Astrocyte of the cerebellum (primary cell): ENCODE measurements at places on chromosomes 1 and 21.
A peak's percentile ranks its signal among the peaks of the same experiment; 100 is the strongest.

DNA sequence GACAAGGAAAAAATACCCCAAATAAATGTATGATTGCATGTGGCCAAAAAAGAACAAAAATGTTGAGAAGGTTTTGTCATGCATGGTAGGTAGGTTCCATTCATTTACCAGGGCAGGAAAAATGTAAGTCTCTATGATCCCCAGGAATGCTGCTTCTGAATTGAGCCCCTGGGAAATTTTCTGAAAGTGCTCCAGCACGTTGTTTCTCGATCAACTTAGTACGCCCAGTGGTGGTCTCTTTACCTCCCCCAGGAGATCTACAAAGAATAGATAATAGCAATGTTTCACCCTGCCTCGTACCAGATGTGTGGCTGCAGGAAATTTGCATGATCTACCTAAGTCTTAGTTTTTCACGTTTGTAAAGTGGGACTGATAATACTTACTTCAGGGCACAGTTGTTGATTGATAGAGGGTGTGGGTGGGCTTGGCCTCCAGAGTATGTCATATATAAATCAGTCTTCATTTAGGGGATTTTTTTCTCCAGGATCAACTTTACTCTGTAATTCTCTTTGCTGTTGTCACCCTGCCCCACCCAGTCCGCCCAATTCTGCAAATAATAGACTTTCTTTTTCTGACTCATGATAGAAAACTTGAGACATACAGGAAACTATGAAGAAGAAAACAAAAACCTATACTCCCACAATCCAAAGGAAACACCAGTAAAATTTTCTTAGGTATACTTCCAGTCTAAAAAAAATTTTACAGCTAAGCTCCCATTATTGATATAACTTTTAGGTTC is 462.0 kb upstream of the RUNX1 start:
- DNase-seq = no peak

DNA sequence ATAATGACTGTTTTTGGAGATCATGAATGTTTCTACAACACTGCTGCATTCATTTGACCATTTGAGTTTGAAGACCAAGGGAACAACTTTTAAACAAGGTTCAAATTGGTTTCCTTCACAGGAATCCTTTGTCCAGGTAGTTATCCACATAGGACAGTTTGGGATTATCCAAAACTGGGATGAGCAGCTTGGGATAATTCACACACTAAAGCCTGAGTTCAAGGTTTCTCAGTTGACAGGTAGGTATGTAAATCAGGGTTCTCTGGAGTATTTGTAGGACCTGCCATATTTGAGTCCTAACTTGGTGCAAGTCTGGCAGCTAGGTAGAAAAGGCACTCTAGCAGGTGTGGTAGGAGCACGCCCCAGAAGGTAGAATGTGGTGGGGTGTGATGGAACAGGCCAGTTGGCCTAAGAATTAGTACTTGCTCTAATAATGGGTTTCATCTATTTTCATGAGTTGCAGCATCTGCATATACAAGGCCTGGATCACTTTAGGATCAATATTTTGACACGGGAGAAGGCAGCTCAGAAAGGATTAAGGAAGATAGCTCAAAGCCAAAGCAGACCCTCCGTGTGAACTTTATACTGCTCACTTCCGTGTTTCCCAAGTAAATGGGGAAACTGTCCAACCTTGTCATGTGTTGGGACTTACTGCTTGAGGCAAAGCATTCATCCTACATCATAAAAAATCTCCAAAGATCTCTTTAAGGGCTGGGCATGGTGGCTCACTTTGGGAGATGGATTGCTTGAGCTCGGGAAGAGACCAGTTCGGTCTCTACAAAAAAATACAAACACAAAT is 14.1 kb upstream of the RAB42 start:
- no peak for DNase-seq

DNA sequence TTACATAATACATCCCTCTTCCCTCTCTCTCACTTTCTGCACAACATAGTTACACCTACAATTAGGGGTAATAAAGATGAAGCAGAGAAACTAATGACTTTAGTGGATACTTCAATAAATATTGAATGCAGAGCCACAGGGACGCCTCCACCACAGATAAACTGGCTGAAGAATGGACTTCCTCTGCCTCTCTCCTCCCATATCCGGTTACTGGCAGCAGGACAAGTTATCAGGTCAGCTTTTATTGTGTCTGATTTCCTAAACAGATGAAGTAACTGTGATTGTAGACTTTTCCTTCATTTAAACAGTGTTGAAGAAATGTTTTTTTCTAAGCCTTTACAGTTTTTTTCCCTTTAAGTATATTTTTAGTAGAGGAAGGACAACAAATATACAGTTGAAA is 281.6 kb downstream of the TPR start:
- DNase-seq = no peak

DNA sequence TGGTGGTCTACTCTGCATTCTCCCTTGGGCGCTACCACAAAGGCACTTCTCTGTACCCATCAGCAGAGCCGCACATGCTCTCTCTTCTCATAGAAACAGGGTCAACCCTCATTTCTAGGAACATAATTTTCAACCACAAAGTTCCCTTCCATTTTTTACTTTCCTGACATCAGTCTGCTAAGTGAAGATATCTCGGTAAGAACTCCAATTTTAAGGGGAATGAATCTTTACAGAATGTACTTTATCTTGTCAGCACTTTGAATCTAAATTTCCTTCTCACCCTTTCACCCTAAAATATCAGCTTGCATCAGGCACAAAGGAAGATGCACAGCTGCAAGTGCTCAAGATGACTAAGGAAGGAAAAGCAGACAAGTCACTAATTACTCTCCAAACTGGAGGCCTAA is 545.9 kb downstream of the SMYD3 start:
- DNase-seq = no peak

- DNase-seq = peak; percentile 53
These were observed 19.4 kb upstream of the KIF21B start for GRCh38 chr1:201042779-201043461.

- DNase-seq = no peak
These were observed 9.1 kb downstream of the PLA2G4A start for GRCh38 chr1:186837806-186838205.

DNA sequence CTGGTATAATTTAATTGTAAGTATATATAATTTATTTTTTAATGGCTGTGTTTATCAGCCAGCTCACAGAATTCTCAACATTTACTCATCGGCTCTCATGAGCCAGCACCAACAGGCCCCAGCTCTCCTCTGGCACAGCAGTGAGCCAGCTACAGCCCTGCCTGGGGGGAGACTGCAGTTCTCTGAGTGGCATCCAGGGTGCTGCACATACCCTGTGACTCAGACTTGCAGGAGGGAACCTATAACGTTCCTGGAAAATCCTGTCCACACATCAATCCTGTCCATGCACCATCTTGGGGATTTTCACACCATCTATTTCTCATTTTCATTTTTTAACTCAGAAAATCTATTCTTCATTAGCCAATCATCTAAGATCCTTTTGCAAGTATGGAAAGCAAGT is 36.5 kb downstream of the FHAD1 start:
- no peak for DNase-seq

DNA sequence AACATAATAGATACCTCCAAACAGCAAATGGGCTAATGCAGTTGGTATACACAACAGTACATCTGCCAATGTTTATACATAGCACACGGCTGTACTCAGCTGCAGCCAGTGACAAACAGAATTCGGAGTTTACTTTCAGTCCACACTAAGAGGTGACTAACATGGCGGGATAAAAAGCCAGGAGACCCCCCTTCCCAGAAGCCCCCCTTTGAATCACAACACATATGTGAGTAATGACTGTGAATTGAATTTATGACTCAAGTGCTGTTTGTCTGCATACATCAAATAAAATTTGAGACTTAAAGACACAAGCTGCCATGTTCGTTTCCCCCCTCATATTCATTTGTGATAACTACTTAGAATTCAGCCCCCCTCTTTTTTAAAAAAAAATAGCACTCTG is 113.2 kb downstream of the RUNX1 start:
- DNase-seq = no peak

- no peak for DNase-seq
These were observed 11.9 kb downstream of the PRRX1 start for GRCh38 chr1:170675865-170676264.

DNA sequence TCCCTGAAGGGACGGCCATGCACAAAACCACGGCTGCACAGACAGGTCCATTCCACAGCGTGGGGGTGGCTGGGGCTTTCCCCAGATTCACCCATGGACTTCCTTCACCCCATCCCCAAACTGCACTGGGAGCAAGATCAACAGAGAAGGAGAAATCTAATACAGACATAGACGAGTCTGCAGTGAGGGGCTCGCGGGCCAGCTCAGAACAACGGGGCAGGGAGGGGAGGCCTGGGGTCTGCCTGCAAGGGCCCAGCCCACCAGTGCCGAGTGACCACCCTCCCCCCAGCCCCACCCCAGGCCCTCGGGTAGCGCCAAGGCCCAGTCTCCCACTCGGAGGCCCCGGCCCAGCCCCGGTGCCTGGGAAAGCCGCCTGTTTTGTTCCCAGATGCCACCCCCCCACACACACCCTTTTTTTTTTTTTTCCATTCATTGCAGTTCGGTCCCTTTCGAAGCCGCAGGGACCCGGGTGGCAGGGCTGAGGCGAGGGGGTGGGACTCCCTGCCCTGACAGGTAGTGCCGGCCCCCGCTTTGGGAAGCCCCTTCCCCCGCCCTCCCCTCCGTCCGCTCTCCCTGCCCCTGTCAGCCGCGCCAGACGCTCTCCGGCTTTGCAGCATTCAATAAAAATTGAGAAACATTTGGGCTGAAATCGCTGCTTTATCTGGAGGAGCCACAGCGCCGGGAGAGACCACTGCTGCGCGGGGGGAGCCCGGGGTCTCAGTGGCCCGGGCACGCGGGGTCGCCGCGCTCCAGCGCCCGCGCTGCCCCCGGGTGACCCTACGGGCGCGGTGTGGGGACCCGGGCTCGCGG is 543 bp upstream of the EPHB2 start:
- DNase-seq = peak; percentile 26

DNA sequence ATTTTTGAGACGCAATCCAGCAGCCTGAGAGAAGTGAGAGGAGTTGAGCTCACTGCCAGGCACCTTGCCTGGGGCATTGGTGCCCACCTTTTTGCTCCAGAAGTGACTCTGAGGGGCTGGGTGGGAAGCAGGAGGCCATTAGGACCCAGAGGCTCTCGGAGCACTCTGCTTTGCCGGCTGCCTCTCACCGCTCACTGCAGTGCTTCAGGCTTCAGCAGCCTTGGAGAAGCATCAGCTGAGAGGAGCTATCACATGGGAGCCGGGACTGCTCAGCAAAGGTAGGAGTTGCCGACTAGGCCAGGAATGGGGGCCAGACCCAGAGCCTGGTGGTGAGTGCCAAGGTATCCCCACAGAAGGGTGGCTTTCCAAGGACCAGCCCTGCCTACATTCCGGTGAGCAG is at the start of gene GPR61:
TSS of gene GPR61 (plus strand) at position 197 of the 400 bp plus-strand sequence. CDS start 3,151 bp downstream, outside the sequence.
- DNase-seq = no peak

- no peak for DNase-seq
These were observed 190.3 kb downstream of the VPS13D start for GRCh38 chr1:12420171-12420570.

- no peak for DNase-seq
These were observed 98.6 kb downstream of the ADGRL2 start for GRCh38 chr1:81899214-81899821.

DNA sequence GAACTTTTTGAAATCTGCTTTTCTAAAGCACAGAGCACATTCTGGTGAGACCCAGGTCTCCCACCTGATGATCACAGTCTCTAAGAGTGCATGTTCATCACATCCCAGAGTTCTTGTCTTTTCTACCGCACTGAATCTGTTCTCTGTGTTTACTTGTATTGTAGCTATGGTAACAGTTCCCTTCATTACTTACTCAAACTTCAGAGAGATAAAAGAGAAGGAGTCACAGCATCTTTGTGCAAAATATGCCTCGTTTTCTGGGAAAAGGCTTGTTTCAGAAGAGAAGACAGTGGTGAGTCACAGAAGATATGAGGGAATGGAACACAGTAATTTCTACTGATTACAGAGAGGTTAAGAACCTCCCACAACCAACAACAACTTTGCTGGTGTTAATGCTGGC is 580.6 kb downstream of the PLA2G4A start:
- DNase-seq = no peak

GRCh38 chr1:84757301-84757700 is 67.0 kb upstream of the SSX2IP start:
- no peak for DNase-seq

- no peak for DNase-seq
These were observed 19.5 kb downstream of the MAPKAPK2 start for GRCh38 chr1:206704226-206704625.

DNA sequence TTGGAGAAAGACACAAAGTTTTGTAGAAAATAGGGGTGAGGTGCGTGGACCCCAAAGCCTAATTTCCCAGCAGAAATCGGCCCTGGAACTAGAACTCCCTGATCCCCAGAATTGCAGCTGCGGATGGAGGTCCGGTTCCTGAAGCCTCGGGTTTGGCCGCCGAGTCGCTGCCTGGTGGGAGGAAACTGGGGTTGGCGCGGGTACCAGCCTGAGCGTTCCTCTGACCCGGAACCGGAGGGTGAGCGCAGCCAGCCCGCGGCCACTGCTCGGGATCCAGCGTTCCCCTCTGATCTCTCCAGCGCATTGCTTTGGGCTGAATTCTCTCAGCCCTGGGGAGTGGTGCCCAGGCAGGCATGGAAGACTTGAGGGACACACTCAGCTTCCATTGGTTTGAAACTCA is 1.6 kb downstream of the ST6GALNAC5 start:
- no peak for DNase-seq

GRCh38 chr1:227905573-227906487 is 41.9 kb downstream of the WNT9A start:
- no peak for DNase-seq
